Stimulated activated CD8-positive, alpha-beta memory T cell treated with anti-CD3 and anti-CD28 coated beads, Interleukin-7, amount 100 ng/mL, for 1 hour (primary cell): ENCODE measurements at places on chromosomes 4 and X.
A peak's percentile ranks its signal among the peaks of the same experiment; 100 is the strongest.

DNA sequence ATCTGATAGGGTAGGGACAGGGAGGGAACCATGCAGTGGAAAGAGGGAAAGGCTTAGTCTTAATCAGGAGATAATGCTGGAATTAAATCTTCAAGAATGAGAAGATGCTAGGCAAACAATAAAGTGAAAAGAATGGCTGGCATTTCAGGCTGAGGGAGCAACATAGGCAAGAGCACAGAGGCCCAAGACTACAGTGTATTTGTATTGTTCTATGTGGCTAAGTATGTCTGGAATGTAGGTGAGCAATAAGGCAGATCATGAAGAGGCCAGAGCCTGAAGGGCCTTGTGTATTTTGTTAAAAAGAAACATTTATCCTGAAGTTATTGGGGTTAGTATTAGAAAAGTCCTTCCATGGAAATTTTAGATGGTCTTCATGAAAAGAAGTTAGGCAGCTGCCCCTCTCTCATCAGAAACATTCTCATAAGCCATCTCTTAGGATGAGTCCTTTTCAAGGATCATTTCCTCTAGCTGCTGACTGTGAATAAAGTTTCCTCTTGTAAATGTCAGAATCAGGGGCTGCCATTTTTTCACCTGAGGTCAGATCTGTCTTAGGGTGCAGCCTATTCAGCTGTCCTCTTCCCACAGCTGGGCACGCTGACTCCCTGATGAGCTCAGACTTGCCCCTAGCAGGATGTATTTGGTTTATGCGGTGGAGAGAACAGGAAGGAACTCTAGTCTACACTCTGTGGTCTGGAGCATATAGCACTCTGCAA is 46.3 kb downstream of the ATP10D start:
- DNase-seq, result peak; percentile 20

GRCh38 chr4:18566970-18567799 is 545.6 kb upstream of the LCORL start:
- no peak for DNase-seq

DNA sequence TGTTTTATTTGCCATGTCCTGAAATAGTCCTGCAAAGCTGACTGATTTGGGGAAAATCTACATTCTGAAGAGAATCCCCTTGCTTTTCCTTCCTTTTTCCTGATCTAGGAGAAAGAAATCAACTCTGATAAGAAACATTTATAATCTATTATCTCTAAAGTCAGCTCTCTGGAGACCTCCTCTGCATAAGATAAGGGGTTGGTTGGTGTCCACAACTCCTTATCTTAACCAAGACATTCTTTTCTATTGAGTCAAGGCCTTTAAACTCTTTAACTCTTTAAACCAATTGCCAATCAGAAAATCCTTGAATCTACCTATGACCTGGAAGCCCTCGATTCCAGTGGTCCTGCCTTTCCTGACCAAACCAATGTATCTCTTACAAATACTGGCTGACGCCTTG is 373.6 kb upstream of the RASGEF1B start:
- no peak for DNase-seq

DNA sequence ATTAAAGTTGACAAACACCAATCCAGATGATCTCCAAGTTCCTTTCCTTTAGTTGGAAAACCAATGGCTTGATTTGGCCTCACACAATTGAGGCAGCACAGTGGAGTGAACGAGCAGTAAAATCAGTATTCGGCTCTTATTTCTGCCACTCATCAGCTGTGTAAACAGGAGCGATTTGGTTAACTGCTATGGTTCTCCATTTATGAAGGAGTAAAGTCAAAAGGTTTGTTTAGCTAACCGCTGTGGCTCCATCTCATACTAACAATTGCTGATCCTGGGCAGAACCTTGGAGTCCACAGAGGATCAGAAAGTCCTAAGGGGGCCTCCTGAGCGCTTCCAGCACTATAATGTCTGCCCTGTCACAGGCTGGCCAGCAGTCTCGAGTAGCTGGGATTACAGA is 54.5 kb upstream of the EXOC1L start:
- no peak for DNase-seq

- no peak for DNase-seq
These were observed 416.3 kb downstream of the PCDH10 start for GRCh38 chr4:133565379-133565778.

- DNase-seq, result no peak
These were observed 165.6 kb downstream of the SH3KBP1 start for GRCh38 chrX:19721726-19722370.

- no peak for DNase-seq
These were observed 8.9 kb upstream of the DCLK2 start for GRCh38 chr4:150069353-150069752.

GRCh38 chr4:10579648-10580047 is 104.9 kb downstream of the CLNK start:
- no peak for DNase-seq

GRCh38 chr4:118783887-118784286 is 52.0 kb downstream of the SEC24D start:
- DNase-seq, result no peak
